ENCODE measurements at places on chromosomes 11 and 22. TPM values are rescaled to one million over a fixed set of nuclear protein-coding genes. Genes with fewer than 3 reads are reported as not detected.

The ZNF280B gene
- 2.2 TPM for total RNA-seq

The APOL2 gene
- total RNA-seq = 96.4 TPM

The UBTFL1 gene
- not detected for total RNA-seq

The BRSK2 gene
- 0.47 TPM for total RNA-seq
